ENCODE measurements at places on chromosomes 7 and 10.

- no peak for DNase-seq
Measured at GRCh38 chr10:77388571-77389100, 249.0 kb downstream of the KCNMA1 start.

GRCh38 chr7:85186083-85186520 lies 754 bp downstream of the SEMA3D start:
- no peak for DNase-seq

GRCh38 chr10:26854524-26854923 lies 6.2 kb downstream of the ABI1 start:
- DNase-seq: no peak

- DNase-seq: no peak
Measured at GRCh38 chr7:77281780-77282478, 82.3 kb upstream of the FGL2 start.

GRCh38 chr7:103065667-103066066 lies 8.9 kb downstream of the FBXL13 start:
- no peak for DNase-seq

DNA sequence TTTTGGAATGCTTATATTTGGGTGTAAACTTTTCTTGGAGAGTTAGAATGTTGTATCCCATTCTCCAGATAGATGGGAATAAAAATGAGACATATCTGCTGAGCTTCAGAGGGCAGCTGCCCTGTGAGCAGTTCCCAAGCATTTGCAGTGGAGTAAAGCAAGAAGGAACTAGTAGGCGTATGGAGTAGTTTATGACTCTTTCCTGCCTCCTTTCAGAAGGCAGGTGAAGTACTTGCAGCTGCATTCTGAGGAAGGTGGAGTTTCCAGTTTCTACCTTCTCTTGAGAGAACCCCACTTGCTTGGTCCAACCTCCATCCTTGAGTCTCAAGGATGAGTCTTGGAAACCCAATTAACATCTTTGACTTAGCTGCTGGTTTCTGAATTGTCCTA lies 563.6 kb downstream of the LRMDA start:
- DNase-seq: no peak

- no peak for DNase-seq
Measured at GRCh38 chr7:121157885-121158590, 169.5 kb downstream of the CPED1 start.

DNA sequence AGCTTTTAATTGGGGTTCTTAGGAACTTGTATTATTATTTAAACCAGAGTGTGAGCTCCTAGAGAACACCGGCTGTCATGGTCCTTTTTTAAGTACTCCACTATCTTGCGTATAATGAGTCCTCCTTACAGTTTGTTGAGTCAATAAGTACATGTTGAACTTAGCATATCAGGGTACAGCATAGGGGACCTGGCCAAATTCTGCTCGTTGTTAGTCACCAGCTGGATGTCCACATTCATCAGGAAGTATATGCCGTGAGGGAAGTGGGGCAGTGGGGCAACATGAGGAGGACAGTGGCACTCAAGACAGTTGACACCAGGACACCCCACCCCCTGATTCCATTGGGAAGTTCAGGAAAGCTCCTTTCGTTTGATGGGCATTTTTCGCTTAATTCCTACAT lies 16.6 kb downstream of the RPP30 start:
- DNase-seq: no peak

DNA sequence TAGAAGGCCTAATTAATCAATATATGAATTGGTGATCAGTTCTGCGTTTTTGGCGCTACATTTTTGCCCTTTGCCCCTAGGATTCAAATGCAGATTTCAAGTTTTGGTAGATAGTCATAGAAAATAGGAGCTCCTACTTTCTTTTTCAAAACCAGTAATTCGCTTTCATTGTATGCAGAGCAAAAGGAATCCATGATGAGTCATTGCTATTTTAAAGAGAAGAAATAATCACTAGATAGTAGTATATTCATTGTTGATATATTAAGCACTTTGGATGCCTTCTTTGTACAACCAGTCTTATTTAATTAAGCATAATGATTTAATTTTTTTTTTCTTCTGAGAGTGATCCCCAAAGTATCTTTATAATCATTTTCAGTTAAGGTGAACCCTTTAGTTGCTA lies 50.3 kb downstream of the CSTF2T start:
- DNase-seq: no peak

GRCh38 chr7:114715907-114716306 lies 206.0 kb upstream of the MDFIC start:
- no peak for DNase-seq

- DNase-seq: no peak
Measured at GRCh38 chr10:75617485-75618155, 186.2 kb downstream of the LRMDA start.

- DNase-seq: no peak
Measured at GRCh38 chr7:110877016-110877415, 213.9 kb upstream of the LRRN3 start.

- DNase-seq: no peak
Measured at GRCh38 chr7:45007106-45007505, 7.1 kb downstream of the CCM2 start.

DNA sequence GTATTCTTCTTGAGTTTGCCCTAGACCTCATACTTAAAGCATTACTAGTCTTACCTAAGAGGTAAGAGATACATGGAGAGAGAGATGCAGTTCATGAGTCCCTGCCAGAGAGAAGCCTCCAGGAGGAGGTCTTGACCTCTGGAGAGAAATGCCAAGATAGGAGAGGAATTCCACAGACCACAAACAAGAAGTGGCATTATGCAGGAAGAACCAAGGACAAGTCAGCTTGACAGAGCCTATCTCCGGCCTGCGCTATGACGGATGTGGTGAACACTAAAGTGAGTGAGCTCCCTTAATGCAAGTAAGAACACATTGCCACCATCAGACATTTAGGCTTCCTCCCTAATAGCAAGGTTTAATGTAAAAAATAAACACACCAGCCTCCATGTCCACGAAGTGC lies 27.9 kb upstream of the COL1A2 start:
- no peak for DNase-seq

- no peak for DNase-seq
Measured at GRCh38 chr10:120457431-120458172, 575 bp downstream of the PLPP4 start.

DNA sequence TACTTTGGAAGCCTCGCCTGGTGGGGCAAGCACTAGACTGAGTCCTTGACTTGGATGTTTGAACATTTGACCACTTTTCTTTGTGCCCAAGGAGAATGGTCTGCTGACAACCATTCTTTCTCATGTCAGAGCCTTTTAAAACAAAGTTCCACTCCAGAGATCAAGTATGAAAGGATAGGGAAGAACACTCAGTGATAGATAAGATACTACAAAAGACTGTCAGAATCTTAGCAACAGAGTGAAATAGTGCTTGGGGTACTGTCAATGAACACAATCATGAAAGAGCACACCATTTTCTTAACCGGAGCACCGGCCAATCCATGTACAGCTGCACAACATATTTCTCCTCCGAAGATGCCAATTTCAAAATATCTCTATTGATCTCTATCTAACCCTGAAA lies 82.8 kb upstream of the ADO start:
- no peak for DNase-seq

DNA sequence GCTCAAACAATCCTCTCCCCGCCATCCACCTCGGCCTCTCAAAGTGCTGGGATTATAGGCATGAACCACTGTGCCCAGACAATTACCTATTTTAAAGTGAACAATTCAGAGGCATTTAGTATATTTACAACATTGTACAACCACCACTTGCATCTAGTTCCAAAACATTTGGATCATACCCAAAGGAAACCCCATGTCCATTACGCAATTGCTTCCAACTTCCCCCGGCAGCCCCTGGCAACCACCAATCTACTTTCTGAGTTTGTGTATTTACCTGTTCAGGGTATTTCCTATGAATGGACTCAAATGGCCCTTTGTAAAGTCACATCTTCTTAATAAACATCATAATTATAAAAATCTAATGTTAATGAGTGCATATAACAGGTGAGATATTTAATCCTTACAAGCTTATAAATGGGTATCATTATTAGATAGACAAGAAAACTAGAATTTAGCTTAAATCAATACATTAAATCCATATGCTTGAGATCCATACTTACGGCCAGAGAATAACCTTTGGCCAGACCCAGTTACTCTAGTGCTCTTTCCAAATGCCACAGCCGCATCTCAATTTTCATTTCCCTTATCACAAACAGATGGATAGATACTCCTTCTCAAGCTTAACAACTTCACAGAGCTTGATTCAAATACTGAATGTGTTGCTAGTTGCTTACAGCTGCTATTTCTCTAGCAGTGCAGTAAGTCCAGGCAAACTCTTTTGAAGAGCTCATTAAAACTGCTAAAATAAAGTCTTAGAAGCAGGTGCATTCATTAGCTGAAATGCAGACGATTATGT lies 133.4 kb upstream of the MKLN1 start:
- no peak for DNase-seq

DNA sequence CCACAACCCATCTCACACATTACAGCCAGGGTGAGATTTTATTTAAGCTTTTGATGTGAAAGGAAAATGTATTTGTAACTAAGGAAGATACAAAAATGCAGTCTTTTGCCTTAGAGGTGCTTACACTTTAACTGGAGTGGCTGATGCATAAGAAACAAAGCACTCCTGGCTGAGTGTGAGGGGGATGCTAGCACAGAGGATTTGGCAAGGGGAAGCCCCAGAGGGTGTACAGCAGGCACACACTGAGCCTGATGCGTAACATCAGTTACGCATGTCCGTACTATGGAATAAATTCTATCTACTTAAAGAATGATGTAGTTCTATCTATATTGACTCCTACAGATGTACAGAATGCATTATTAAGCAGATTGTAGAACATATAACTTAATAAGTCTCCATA lies 17.8 kb downstream of the GIMAP8 start:
- no peak for DNase-seq

- no peak for DNase-seq
Measured at GRCh38 chr7:85285527-85285926, 98.7 kb upstream of the SEMA3D start.

- DNase-seq: no peak
Measured at GRCh38 chr7:46568420-46569132, 647.5 kb upstream of the IGFBP3 start.

DNA sequence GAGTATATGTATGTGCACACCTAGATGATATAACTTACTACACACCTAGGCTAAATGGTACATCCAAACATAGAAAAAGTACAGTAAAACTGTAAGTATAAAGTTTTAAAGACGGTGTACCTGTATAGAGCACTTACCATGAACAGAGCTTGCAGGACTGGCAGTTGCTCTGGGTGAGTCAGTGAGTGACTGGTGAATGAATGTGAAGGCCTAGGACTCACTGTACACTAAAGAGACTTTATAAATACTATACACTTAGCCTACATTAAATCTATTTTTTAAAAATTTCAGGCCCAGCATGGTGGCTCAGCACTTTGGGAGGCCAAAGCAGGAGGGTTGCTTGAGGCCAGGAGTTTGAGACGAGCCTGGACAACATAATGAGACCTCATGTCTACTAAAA lies 195.3 kb downstream of the FZD1 start:
- DNase-seq: no peak

DNA sequence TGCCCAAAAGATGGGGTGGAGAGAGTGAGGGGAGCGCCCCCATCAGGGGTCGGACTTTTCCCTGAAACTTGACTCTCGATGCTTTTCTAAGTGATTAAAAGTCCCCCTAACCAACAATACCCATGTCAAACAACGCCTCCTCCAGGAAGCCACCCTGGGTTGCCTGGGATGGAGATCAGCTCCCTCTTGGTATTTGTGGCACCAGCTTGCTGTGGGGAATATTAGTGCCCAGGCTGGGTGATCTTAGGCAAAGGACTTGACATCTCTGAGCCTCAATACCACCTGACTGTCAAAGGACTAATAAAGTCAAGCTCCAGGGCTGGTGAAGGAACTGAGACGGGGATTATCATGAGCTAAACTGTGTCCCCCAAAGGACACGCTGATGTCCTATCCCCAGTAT lies 18.2 kb upstream of the ELFN1 start:
- DNase-seq: no peak

- no peak for DNase-seq
Measured at GRCh38 chr7:19677180-19677579, 31.7 kb downstream of the POLR1F start.

DNA sequence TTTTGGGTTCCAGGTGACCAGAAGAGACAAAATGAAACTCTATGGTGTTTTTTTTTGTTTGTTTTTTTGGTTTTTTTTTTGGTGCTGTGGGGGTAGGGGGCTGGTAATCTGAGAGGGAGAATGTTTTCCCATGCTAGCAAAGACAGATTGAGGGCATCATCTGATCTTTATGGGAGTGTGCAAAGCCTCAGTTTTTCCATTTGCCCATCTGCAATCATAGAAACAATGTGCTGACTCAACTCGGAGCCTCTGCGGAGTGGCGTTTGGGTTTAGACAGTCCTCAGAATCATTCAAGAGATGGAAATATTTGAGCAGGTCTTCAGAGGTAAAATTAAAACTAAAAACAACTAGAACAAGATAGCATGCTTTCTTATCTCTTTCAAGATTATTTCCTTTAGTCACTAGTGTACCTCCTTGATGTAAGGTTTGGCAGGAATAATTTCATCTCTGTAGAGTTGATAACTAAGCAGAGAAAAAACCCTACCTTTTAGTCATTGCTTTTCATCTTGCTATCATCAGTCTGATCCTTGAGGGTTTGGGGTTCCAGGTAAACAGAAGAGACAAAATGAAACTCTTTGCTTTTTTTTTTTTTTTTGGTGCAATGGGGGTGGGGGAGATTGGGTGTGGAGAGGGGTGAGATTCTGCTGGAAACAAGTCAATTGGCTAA lies 18.0 kb downstream of the CNNM2 start:
- DNase-seq: no peak

- no peak for DNase-seq
Measured at GRCh38 chr7:5507013-5507412, 83.4 kb upstream of the TNRC18 start.

DNA sequence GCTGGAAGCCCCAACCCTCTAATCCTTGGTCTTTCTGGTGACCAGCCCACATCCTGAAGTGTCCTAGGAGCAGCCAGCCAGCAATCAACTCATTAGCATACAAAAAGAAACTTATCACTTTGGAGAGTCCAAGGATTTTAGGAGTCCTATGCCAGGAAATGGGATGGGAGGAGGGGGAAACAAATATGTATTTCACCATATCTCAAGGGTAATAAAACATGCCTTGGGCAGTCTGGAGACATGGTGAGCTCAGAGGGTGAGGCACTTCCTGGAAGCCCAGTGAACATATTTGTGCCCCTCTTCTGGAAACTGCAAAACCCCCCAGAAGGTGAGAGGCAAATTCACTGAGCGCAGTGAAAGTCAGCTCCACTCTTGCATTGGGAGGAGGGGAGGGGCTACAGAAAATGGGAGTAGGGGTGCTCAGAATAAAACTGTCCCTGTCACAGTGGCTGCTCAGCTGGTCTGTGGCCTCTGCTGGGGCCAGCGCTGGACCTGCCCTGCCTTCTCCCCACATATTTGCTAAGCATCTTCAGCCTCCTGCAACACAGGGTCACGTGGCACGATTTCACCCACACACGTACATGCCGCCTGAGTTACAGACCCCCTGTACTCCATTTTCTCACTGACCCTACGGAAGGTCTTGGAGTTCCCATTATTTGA lies 17.7 kb upstream of the ZMIZ1 start:
- DNase-seq: no peak

DNA sequence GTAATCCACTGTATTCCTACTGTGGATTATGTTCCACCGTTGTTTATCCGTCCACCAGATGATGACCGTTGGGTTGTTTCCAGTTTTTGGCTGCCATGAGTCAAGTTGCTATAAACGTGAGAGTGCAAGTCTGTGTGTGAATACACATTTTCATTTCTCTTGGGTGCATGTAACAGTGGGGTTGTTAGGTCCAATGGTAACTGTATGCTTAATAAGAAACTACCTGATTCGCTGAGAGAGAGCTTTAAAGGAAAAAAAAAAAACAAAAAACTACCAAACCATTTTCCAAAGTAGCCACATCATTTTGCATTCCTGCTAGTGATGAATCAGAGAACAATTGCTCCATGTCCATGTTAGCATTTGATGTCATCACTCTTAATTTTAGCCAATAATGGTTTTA lies 15.9 kb downstream of the UBN2 start:
- no peak for DNase-seq
